Activated gamma-delta T cell (primary cell): ENCODE measurements at places on chromosomes 7 and 10.

GRCh38 chr10:86261470-86261869 is 105.1 kb downstream of the GRID1 start:
- DNase-seq, result no peak

DNA sequence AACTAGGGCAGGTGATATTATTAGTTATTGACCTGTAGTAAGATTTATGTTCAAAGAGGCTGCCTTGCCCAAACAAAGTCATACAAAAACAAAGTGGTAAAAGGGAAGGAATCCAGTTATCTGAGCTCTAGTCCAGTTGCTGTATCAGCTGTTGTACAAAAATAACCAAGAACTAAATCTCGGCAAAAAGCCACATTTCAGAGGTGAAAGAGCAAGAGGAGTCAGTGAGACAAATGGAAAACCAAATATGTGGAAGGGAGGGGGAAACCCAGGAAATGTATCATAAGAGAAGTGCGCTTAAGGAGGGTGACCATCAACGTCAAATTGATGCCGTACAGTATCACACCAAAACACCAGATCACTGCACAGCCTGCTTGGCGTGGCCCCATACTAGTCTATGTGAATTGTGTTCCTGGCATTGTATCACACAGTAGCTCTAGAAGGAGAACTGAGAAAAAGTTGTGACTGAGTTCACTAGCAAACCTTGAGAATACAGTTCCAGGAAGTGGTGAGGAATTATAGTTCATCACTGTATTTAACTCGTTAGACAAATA is 6.4 kb downstream of the AGBL3 start:
- DNase-seq, result no peak

- no peak for DNase-seq
These were observed 54.8 kb downstream of the MCU start for GRCh38 chr10:72746426-72747363.

DNA sequence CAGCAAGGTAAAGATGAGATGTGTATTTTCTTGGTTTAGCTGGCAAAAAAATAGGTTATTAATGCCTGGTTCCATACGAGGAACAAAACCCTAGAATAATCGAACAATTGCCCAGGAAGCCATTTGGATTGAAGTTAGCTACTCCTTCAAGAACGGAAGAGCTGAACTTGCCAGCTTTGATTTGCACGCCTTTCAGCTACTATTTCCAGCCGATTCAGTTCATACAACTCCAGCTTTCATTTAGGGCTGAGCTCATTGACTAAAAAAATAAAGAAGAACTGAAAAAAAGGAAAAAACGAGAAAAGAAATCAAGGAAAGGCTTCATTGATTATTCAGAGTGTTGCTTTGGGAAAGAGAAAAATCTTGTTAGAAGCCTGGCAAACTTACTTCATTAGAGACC is 60.4 kb downstream of the PTN start:
- no peak for DNase-seq

- DNase-seq, result no peak
These were observed 20.2 kb downstream of the ATOH7 start for GRCh38 chr10:68211669-68212068.
